ENCODE measurements at places on chromosomes 13 and 19. TPM values are rescaled to one million over a fixed set of nuclear protein-coding genes. Genes with fewer than 3 reads are reported as not detected.

Gene FAM83E
- 34.1 TPM for total RNA-seq

Gene CD177
- 5.7 TPM for total RNA-seq

Gene RGS9BP
- 2.1 TPM for total RNA-seq

GRCh38 chr19:21322528-21322927, 6.7 kb downstream of the ZNF708 start:
- no peak for DNase-seq
- H3K27me3 ChIP-seq = no peaks in the 10 kb centered on the region
- H3K4me3 ChIP-seq = no peak overlapping the region
- H3K4me1 ChIP-seq = peaks cover 7% of the 10 kb centered on the region
- H3K36me3 ChIP-seq = peaks cover 12% of the 10 kb centered on the region

GRCh38 chr13:89066868-89067466, 1395.8 kb downstream of the SLITRK5 start:
- DNase-seq = no peak
- no peaks in the 10 kb centered on the region for H3K4me1 ChIP-seq
- no peaks in the 10 kb centered on the region for H3K36me3 ChIP-seq

DNA sequence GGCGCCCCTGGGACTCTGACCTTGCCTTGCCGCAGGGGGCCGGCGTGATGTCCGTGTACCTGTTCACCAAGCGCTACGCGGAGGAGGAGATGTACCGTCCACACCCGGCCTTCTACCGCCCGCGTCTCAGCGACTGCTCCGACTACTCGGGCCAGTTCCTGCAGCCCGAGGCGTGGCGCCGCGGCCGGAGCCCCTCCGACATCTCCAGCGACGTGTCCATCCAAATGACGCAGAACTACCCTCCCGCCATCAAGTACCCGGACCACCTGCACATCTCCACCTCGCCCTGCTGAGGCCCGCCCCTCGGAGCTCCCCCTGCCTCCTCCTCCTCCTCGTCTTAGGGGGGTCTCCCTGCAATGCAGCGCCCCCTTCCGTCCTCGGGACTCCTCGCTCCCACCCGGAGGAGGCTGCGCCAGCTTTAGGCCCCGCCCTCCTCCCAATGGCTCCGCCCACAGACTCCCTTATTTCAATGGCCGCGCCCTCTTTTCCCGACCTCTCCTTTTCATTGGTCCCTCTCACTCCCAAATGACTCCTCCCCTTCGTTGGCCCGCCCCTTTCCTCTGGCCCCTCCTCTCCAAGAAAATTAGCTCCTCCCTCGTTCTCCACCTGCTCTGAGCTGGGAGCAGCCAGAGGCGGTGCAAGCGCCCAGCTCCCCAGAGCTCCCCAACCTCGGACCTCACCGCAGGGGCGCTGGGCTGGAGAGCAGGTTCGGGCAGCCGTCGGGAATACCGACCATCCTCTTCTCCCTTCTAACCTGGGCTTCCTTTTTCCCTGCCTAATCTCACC, 20.5 kb upstream of the CACNG8 start:
- H3K36me3 ChIP-seq = no peaks in the 10 kb centered on the region
- no peak for DNase-seq
- H3K4me3 ChIP-seq = no peak overlapping the region
- no peaks in the 10 kb centered on the region for H3K4me1 ChIP-seq
- H3K27me3 ChIP-seq = peaks cover 50% of the 10 kb centered on the region

- no peak overlapping the region for H3K27ac ChIP-seq
- H3K27me3 ChIP-seq = no peaks in the 10 kb centered on the region
- peaks cover 41% of the 10 kb centered on the region for H3K36me3 ChIP-seq
- no peak overlapping the region for H3K4me3 ChIP-seq
- DNase-seq = no peak
- H3K4me1 ChIP-seq = peaks cover 39% of the 10 kb centered on the region
These were observed 5.6 kb downstream of the PCID2 start for GRCh38 chr13:113202912-113203311.

DNA sequence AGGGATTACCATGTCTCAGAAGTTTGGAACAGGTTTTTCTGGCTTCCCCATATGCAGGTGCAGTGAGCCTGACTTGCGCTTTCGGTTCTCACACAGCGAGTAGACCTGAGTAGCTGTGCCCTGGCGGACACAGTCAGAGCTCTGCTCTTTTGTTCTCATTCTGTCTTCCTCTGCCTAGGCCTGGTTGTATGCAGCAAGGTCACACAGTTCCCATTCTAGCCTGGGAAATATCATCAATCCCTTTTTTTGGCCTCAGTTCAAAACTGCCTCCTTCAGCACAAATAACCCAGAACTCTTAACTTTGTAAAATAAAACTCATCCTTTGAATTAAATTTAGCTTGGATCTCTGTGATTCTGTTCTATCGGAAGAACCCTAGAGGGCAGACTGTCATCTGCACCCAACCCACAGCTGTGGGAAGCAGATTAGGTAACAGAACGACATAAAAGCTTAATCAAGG, 10.2 kb downstream of the OXGR1 start:
- no peak overlapping the region for H3K4me3 ChIP-seq
- DNase-seq = peak; percentile 67
- peaks cover 28% of the 10 kb centered on the region for H3K4me1 ChIP-seq
- no peaks in the 10 kb centered on the region for H3K27me3 ChIP-seq
- H3K36me3 ChIP-seq = no peaks in the 10 kb centered on the region

GRCh38 chr19:49952906-49953305, 8.1 kb downstream of the SIGLEC11 start:
- H3K4me3 ChIP-seq = no peak overlapping the region
- no peaks in the 10 kb centered on the region for H3K36me3 ChIP-seq
- no peak overlapping the region for H3K27ac ChIP-seq
- H3K27me3 ChIP-seq = no peaks in the 10 kb centered on the region

- H3K4me3 ChIP-seq = no peak overlapping the region
- H3K27ac ChIP-seq = no peak overlapping the region
- DNase-seq = no peak
- peaks cover 11% of the 10 kb centered on the region for H3K4me1 ChIP-seq
- no peaks in the 10 kb centered on the region for H3K27me3 ChIP-seq
These were observed 375.4 kb upstream of the ZNF507 start for GRCh38 chr19:31970027-31970461.

- no peaks in the 10 kb centered on the region for H3K27me3 ChIP-seq
- H3K4me1 ChIP-seq = no peaks in the 10 kb centered on the region
These were observed 108.4 kb downstream of the KLF5 start for GRCh38 chr13:73167028-73167820.

DNA sequence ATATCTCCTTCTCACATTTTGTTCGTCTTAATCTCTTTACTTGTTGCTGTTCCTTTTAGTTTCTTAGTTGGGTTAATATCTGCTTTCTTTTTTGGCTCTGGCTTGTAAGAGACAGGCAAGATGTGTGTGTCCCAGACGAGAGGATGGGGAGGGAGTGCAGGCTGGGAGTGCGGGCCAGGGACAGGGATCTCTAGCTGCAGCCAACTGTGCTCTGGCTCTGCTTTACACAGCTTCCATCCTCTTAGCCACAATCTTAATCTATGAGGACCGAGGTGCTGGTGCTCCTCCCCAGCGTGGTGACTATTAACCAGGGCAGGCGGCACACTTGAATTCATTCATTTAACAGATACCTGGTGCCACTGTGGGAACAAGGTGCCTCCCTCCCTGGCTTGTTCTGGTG, 70.9 kb upstream of the WASF3 start:
- no peak for DNase-seq
- no peaks in the 10 kb centered on the region for H3K4me1 ChIP-seq
- H3K27me3 ChIP-seq = no peaks in the 10 kb centered on the region

Measured in lower lobe of right lung (tissue), 2 donors.